ENCODE measurements at places on chromosomes 13 and 19. TPM values are rescaled to one million over a fixed set of nuclear protein-coding genes. Genes with fewer than 3 reads are reported as not detected.
A peak's percentile ranks its signal among the peaks of the same experiment; 100 is the strongest.

- DNase-seq: no peak
These were observed 64.5 kb downstream of the SPATA13 start for GRCh38 chr13:24225062-24225461.

The CYP2A6 gene
- 0.27 TPM for total RNA-seq

DNA sequence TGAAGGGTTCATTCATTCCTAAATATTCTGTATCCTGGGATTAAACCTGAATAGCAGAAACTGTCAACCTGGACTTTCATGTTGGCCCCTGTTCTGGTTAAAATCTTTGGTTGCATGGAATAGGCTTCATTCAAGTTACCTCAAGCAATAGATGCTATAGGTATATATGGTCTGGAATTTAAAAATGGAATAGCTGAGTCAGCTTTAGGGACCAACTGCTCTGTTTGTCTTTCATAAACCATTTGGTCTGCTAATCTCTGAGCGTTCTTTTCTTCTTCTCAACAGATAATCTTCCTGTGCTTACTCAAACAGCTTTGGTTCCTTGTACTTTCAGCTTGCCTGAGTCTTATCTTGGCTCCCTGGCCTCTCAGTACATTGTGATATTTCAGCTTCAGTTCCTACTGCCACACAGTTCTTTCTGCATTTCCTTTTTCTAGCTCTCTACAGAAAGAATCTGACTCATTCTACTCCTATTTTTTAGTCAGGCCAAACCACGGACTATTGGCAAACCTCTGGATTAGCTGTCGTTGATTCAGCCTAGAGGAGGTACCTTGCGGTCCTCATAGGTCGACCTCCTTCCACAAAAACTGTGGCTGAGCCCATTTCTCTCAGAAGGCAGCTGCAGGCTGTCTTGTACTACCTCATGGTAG is 35.9 kb upstream of the MAB21L1 start:
- no peak for DNase-seq

DNA sequence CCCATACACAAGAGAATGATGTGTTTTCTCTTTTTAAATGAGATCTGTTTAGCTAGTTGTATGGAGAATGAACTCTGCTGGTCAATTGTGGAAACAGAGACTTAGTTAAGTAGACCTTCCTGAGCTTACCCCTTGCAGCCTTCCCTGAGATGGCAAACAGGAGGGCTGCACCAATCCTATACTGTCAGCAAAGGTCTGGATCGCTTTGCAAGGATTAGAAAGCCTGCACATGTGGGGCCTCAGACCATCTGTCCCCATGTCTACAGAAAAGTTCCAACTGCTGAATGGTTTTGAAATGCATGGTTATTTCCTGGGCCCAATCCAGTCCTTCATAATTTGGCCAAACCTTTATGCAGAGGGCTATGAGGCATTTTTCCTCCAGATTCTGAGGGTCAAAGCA is 183.9 kb upstream of the SLC10A2 start:
- no peak for DNase-seq

GRCh38 chr13:59742467-59742866 is 421.3 kb downstream of the DIAPH3 start:
- DNase-seq: no peak

The B9D2 gene
- total RNA-seq: 5.6 TPM

The APOC1 gene
- total RNA-seq: 18.6 TPM

- no peak for DNase-seq
These were observed 37.3 kb downstream of the CAPN12 start for GRCh38 chr19:38706792-38707511.

The ICAM3 gene
- total RNA-seq: 2.3 TPM

DNA sequence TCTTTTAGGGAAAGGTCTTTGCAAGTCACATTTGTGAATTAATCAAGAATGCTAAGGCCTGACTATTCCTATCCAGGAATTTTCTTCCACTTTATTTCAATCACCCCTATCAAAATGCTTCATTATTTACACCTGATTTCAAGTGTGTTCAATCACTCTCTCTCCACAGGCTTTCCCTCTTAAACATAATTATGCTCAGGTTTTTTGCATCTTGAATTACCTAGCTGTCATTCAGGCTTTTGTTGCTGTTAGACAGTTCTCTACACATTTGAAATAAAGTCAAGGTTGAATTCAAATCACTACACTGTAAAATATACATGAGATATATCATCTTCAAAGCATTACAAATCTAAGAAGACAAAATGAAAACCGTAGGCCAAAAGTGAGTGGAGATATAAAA is 941.3 kb upstream of the SLITRK1 start:
- DNase-seq: no peak

- DNase-seq: no peak
These were observed 17.2 kb upstream of the JUND start for GRCh38 chr19:18298601-18299000.

GRCh38 chr13:113048766-113049165 is 56.8 kb upstream of the F7 start:
- DNase-seq: peak; percentile 12

DNA sequence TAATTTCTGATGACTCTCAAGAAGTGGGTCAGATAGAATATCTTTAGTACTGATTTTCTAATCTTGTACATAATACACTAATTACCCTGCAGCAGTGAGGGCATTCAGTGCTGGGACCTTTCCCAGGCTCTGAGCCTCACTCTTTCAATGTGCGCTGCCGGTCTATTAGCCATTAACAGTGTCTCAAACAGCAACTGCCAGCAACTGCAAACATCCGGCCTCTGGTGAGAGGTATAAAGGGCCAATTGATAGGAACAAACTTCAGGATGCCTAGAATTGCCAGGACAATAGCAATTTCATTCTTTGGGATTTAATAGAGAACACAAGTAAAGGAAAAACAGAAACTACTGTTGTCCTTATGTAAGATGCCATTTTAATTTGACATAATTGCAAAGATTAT is 604.4 kb upstream of the SPRY2 start:
- no peak for DNase-seq

GRCh38 chr13:83906240-83906820 is 24.1 kb upstream of the SLITRK1 start:
- DNase-seq: no peak

The CCNA1 gene
- 0.20 TPM for total RNA-seq
